Activated CD4-positive, CD25-positive, alpha-beta regulatory T cell (primary cell): ENCODE measurements at places on chromosomes 11 and 22.

DNA sequence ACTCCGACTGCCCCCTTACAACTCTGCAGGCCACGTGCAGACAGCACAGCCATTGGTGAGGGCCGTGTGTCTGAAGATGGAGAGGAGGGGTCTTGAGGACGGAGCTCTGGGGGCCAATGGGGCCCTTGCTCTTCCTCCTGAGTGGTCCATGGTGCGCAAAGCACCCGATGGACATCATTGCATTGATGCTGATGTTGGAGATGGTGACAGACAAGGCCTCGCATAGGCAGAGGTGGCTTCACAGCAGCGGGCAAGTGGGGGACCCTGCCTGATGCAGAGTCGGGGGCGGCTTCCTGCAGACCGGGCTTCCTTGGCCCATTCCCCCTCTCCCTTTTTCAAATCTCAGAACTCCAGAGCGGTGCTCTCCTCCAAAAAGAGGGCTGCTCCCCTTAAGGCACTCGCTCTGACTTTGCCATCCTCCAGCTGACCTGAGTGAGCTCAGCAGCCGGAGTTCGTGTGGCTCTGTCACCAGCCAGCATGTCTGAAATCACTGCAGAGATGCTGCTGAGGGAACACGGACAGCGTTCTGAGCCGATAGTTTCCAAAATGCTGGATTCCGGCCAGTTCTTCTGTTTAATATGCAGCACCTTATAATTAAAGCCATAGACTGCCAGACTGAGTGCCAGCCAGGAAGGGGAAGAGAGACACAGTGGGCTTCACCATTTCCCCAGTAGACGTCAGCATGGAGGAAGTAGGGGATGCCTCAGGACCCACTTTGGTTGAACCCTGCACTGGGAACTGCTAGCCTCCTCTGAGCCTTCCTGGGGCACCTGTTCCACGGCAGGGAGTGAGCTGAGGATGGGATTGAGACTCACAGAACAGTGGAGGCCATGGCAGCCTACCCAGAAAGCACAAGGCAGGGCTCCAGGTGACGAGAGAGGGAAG, 278.2 kb downstream of the BRD1 start:
- DNase-seq = no peak

- no peak for DNase-seq
Measured at GRCh38 chr11:3877364-3878257, 22.1 kb downstream of the STIM1 start.

DNA sequence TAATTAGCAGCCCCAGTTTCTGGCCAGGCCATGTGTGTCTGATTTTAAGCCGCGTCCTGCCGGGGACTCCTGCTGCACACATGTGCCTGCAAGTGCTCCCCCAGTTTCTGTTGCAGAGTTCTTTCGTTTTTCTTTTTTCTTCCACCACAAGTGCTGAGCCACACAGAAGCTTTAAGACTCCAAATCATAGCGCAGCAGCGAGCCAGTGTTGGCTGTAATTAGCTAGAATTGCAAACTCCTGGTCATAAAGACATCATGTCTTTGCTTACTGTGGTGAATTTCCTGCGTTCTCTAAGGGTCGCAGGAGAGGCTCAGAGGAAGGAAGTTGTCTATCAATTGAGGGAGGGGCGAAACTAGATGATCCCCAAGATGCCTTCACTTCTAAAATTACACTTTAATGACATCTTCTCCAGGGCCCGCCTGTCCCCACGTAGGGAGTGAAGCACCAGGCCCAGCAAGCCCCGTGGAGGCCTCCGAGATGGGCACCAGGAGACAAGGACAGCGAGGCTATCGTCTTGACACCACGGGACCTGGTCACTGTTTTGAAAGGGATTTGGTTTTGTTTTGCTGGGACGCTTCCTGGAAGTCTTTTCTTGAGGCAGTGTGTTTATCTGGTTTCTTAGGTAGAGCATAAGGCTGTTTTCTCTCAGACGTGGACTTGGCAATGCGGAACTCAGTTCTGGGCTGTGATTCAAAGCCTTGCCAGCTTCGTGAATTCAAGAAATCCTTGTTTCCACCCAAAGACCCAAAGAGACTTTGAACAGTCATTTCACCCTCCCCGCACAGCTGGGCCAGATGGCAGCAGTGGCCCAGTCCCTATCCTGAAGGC, 71.8 kb downstream of the UBASH3B start:
- no peak for DNase-seq

- DNase-seq = no peak
Measured at GRCh38 chr11:82975882-82976281, 74.3 kb downstream of the DDIAS start.

DNA sequence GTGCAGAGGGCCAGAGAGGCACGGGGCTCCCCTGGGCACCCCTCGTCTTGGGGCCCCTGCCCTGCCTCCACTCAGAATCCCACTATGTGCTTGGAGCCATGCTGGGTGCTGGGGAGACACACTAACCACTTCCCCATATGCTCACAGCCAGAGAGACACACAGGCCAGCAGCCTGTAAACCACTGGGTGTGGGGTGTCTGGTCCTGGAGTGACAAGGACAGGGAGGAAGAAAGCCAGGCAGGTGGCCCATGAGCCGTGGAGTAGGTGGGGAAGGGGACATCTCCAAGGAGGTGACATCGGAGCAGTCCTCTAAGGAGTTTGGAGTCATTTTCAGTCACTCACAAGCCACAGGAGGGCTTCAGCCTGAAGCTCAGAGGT, 58.9 kb downstream of the CDKN1C start:
- no peak for DNase-seq

DNA sequence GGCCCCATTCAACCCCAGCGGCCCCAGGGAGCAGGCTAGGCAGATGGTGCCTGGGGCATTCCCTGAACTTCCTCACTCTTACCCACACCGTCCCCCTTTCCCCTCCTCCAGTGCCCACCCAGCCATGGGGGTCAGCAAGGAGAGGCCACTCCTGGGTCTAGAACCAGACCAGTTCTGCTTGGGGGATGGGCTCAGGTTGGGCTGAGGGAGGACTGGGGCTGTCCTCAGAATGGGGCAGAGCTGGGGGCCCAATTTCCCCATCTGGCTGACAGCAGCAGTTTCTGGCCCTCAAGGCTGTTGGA, 12.4 kb downstream of the SCYL1 start:
- no peak for DNase-seq

GRCh38 chr11:120785576-120785975, 238.3 kb upstream of the TBCEL start:
- no peak for DNase-seq
